Cortex of kidney (tissue), 1 donor: ENCODE measurements at places on chromosomes 4 and X.

GRCh38 chr4:88674979-88675378 lies 22.6 kb downstream of the NAP1L5 start:
- DNase-seq: no peak

GRCh38 chr4:76939184-76939583 lies 10.4 kb upstream of the SEPTIN11 start:
- DNase-seq: no peak

DNA sequence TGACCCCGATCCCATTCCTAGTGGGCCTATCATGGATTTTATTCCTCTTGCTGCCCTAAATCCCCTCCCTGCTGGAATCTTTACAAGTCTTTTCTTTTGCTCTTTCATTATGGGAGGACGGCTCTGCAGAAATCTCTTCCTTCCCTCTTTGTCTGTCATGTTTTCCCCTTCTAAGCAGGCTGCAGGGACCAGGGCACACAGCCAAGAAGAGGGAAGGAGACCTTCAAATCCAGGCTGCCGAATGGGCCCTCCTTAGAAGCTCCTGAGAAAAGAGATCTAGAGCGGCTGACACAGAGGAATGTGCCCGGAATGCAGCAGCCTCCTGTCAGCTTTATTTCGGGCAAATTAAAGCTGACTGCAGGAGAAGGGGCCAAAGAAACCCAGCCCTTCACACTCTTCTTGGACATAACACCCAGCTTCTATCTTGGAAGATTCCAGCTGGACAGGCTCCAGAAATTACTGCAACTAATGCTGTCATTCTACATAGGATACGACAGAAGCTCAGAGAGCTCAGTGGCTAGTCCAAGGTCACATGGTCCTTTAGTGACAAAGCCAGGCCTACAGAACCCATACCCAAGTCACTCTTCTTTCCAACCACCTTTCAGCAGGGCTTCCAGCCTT lies 187.8 kb upstream of the NHS start:
- no peak for DNase-seq

GRCh38 chr4:183989931-183990330 lies 84.8 kb downstream of the STOX2 start:
- DNase-seq: no peak

DNA sequence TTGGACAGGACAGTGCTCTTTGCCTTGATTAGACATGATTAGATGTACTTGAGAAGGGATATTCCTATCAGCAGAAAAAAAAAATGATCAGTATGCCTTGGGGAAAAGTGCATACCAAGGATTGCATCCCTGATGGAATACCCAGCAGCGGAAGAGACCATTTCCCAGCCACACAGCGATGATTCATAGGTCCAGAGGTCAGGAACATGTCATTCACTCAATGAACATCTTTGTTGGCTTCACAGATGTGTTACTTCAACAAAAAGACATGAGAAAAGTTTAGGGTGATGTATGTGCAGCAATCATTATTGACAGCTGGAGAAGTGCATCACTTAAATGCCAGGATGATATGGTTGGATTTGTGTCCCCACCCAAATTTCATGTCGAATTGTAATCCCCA lies 293.5 kb downstream of the ZNF674 start:
- DNase-seq: no peak

DNA sequence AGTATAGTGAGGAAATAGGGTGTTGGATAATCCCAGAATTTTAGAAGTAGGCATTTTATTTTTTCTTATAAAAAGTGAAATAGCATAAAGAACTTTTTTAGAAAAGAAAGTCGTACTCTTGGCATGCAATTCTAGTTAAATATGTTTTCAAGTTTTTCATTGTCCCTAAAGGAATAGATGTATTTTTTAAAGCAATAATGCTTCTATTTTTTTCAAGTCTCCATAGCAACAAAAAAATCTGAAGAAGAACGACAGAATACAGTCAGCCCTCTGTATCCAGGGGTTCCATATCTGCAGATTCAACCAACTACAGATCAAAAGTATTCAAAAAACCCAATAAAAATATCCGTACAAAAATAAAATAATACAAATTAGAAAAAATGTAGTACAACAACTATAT lies 538.2 kb downstream of the GLUD2 start:
- no peak for DNase-seq

DNA sequence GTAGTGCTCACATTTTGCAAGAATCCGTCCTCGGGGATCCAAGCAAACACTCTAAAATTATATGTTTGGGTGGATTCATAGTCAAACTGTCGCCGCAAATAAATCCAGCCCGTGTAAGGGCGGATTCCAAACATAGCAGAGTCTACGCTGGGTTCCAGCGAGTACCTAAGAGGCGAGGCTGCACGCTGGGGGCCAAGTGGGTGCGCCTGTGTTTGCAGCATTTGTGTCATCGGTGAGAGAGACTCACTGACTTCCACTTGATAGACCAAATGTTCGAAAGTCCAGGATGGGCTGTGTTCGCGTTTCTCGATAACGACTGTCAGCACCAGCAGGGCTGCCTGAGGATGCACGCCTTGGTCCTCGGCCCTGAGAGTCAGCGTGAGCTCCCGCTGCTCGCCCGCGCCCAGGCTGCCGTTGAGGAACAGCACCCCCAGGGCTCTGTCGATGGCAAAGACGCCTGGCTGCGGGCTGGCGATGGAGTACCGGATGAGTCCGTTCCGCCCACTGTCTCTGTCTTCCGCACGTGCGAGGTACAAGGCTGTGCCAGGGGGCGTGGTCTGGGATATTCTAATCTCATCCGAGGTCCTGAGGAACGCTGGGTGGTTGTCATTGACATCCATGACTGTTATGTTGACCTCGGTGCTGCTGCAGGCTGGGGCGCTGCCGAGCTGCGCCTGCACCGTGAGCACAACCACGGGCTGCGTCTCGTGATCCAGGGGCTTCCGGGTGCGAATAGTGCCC lies 158.7 kb downstream of the DCHS2 start:
- DNase-seq: no peak

DNA sequence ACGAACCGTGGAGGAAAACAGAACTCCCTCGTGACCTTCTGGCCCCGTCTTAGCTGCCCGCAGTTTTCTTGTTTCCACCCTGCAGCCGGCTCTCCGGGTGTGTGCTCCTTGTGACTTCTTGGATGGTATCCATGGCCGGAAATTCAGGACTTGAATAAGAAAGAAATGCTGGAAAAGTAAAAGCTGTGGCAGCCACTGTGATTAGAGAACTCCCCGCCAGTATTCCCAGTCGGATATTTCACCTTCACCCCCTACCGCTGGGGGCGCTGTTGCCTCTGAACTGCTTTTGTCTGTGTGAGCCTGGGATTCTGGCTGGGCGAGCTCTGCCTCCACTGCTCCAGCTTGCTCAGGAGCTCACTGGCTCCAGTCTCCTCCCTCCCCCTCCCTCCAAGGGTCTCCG lies 41.5 kb upstream of the CYP4V2 start:
- DNase-seq: no peak

DNA sequence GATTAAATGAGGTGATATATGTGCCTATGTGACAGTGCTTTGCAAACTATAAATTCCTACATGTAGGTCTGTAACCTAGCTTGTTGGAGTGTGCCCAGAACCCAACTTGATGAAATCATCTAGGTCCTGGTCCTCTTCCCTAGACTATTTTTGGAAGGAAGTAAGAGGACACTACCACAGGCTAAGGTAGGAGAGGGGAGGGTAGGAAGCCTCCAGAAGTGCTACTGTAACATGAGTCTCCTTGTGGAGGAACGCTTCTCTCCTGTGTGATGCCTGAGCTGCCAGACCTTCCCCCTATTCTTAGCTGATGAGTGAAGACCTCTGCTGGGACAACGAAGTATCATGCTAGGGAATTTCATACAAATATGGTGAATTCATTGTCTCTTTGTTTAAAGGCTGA lies 41.8 kb upstream of the IL21 start:
- DNase-seq: no peak

DNA sequence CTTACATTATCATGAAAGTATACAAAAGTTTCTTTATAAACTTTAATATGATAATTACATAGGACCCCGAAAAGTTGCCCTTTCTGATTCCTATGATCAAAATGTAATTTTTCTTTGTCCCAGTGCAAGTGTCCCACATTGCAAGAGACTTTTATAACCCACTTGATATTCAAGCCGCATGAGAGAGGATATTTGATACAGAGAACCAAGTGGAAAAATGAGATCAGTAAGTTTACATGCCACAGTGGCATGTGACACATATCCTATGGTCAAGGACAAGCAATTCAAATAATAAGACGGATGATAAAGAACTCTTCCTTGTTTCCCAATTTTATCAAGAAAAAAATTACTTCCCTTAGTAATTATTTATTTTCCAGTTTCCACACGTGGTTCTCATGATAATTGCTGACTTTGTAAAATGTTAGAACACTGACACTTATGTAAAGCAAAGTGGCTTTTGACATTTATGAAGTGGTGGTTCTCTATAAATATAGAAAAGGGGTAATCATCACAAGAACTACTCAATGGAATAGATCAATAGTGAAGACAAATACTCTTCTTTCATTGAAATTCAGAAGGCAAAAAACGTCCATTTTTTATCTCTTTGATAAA lies 273.7 kb upstream of the NOCT start:
- DNase-seq: no peak

- no peak for DNase-seq
These were observed 23.5 kb downstream of the OCIAD1 start for GRCh38 chr4:48854395-48854683.

- no peak for DNase-seq
These were observed 892.3 kb downstream of the CCSER1 start for GRCh38 chr4:91019513-91019912.

- DNase-seq: no peak
These were observed 986 bp downstream of the MTMR8 start for GRCh38 chrX:64394059-64394873.

DNA sequence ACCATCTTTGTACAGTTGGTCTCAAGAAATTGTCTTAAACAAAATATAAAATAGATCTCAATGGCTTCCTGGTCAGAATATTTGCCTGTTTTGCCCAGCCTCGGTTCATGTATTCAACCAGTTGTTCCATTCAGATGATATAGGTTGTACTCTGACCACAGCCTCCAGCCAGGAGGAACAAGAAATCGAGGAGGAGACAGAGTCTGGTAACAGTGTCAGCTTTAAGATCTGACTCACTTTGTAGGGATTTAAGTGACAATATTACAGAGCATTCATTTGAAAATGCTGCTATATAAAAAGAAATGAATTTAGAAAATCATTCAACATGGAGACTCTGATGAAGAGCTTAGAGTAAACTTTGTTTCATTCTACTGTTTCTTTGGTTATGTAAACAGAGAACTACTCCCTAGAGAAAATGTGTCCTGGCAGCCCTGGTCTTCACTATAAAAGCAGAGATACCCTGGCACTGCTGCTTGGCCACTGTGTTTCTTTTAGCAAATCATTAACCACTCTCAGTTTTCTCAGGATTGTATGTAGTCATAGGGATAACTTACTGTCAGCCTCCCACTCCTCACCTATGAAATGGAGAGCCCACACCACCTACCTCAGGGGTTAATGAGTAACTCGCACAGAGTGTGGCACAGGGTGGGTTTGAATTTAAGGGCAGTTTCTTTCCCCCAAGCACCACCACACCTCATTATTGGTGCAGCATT lies 53.5 kb downstream of the PAGE2 start:
- DNase-seq: no peak

DNA sequence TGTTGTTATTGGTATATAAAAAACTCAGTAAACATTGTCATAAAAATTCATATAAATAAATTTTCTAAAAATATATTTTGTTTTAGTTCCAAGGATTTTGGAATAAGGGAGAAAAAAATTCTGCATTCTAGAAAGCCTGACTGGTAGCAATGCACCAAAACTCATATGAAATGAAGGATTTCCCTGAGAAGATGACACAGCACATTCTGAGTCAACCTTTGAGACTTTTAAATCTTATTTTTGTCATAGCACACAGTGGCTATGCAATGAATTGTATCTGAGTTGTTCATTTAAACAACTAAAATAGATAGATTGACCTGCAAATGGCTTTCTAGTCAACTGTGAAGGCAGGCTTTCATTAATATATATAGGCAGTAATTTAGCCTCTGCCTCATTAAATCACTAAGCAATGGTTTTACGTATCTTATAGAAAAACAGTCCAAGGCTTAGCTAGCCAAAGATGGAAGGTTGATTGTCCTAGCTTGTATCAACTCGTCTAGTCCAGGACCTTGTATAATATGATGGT lies 239.1 kb upstream of the NEIL3 start:
- no peak for DNase-seq

GRCh38 chrX:147848543-147849443 lies 62.9 kb upstream of the FMR1 start:
- no peak for DNase-seq

DNA sequence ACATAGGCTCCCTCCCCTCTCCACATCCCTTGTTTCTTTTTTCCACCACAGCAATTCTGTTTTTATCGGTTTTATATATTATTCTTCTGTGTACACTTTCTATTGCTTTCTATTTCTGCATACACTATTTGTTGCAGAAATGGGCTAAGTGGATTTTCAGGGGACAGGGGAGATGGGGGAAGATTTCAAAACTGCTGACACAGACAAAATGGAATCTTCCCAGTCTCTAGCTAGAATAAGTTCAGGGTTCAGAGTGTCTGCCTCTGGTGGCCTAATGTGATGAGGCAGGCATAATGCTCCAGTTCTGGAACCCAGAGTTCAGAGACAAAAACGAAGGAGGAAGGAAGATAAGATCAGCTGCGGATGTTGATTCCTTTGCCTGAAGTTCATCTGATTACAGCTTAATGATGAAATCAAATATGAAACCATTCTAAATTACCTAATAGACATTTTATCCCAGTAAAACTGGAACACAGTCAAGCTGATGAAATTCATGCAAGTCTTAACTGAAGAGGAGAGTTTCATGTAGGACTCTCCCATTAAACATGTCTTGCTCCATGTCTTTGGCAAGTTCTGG lies 447.1 kb downstream of the AFF2 start:
- DNase-seq: no peak

DNA sequence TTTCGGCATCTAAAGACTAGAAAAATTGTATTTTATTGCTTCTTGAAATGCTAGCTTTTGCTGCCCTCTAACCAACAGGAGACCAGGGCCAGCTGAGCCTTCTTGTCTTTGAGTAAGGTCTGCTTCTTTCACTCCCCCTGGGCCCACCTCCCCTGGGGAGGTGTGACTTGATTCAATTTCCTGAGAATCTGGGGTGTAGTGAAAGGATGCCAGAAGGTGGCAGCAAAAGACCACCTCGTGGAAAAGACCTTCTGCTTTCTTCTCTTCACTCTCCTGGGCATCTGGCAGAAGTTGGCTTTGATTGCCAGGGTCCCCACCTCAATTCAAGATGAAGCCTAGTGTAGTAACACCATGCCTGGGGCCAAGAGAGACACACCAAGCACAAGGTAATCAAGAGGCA lies 96.5 kb upstream of the MAOA start:
- no peak for DNase-seq
